ENCODE measurements at places on chromosomes 3 and 15.

DNA sequence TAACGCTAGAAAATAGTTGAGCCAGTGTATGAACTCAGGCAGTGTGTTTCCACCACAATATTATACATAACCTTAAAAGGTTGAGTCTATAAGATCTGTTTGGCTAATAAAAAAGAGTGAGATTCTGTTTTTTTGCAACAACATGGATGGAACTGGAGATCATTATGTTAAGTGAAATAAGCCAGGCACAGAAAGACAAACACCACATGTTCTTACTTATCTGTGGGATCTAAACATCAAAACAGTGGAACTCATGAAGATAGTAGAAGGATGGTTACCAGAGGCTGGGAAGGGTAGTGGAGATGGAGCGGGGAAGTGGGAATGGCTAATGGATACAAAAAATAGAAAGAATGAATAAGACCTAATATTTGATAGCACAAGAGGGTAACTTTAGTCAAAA, 150.7 kb downstream of the GABRG3 start:
- DNase-seq: no peak

DNA sequence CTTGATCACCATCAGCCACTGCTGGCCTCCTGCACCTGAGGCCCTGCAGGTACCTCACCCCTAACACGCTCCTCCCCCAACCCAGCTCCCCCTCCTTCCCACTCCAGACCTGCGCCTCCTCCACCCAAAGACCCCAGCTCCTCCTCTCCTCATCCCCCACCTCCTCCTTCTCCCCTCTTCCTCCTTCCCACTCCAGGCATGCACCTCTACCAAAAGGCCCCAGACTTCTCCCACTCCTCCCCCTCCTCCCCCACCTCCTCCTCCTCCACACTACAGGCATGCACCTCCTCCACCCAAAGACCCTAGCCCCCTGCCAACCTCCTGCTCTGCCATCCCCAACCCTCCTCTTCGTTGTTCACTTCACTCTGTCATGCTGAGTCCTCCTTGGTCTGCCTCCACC, 42.7 kb downstream of the CYP11A1 start:
- no peak for DNase-seq

- DNase-seq: no peak
Observed at GRCh38 chr15:86879250-86880229, 799.9 kb downstream of the AGBL1 start.

- no peak for DNase-seq
Observed at GRCh38 chr15:59322056-59322759, 50.5 kb downstream of the MYO1E start.

DNA sequence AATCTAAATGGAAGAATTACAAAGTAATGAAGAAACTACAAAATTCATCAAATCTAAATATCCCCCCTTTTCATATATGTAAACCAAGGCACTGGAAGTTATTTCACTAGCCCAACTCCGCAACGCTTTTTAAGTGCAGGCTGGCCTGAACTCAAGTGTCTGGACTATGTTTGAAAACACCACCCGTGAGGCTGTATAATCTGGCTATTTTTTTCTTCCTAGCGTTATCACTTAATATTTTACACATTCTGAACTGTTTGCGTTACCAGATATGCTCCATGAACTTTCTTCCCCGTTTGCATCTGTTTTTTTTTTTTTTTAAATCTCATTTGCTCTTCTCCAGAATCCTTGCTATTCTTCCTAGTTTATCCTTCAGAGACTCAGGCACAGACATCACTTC, 619.5 kb upstream of the CBLB start:
- DNase-seq: no peak

DNA sequence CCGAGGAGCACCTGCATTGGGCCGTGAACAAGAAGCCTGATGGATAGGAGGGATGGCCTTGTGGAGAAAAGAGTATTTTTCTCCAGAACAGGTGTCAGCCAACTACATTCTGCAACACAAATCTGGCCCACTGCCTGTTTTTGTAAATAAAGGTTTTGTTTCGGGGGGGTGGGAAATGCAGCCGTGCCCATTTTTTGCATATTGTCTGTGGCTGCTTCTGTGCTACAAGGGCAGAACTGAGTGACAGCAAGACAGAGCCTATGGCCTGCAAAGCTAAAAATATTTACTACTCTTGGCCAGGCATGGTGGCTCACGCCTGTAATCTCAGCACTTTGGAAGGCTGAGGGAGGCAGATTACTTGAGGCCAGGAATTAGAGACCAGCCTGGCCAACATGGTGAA, 95.9 kb upstream of the AKAP13 start:
- no peak for DNase-seq

- no peak for DNase-seq
Observed at GRCh38 chr15:101637516-101637915, 14.7 kb downstream of the TM2D3 start.

DNA sequence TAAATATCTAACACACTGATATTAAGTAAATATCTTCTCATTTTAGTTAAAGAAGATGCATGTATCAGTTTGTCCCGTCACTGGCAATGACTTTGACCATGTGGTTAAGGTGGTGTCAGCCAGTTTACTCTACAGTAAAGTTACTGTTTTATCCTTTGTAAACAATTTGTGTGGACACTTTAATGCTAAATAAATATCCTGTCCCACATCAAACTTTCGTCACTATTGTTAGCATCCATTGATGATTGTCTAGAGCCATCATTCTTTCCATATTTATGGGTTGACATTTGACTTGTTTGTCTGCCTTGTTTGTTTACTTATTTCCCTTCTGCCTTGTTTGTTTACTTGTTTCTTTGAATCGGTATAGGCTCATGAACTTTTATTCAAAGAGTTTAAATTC, 11.0 kb upstream of the GPD1L start:
- no peak for DNase-seq

GRCh38 chr15:69380726-69381105, 33.4 kb upstream of the KIF23 start:
- DNase-seq: no peak

- no peak for DNase-seq
Observed at GRCh38 chr15:69825941-69826818, 271.5 kb downstream of the TLE3 start.

DNA sequence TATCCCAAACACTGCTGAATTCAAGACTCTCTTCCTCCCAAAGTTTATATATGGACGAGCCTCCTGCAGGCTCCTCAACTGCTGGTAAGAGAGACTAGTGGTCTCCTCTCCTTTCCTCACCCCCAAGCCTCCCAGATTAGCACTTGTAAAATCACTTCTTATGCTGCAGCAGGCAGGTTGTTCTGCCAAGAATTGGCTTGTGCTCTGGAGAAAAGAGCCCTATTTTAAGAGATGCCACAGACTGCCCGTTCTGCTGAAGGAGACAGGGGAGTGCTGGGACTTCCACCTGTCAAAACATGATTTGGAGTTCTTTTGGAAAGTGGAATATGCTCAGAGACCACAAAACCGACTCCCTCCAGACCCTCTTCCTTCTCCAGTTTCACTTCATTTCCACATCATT, 230.9 kb upstream of the EIF1B start:
- DNase-seq: no peak

DNA sequence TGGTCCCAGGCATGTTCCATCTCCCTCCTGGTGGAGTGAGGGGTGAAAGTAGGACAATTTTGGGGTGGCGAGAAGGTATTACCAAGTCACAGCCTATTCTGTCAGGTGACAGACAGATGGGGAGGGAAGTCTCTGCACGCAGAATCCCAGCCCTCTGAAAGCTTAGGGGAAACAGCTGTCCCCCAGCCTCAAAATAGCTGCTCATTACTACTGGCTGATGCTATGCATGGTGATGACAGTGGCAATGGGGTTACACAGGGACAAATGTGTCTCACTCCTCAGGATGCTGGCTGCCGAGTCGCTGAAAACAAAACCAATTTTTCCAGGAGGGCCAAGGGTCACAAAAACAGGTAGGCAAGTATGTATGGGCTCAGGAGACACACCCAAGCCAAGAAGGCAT, 68.8 kb upstream of the OXTR start:
- no peak for DNase-seq

DNA sequence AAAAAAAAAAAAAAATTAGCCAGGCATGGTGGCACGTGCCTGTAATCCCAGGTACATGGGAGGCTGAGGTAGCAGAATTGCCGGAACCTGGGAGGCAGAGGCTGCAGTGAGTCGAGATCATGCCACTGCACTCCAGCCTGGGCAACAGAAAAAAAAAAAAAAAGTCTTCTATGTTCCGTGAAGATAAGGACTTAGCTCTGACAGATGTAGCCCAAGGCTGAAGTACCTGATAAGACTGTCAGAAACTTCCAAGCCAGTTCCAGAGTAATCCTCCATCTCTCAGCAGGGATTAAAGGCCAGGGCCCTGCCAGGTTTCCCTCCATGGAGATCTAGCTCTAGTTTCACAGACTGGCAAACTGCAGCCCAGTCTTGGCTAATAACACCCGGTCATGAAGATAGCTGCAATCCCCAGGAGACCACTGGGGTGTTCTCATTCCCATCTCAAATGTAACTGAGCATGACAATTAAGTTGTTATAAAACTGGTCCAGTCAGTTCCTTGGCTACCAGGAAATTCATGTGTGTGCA, 8.5 kb downstream of the CDCP1 start:
- DNase-seq: no peak

DNA sequence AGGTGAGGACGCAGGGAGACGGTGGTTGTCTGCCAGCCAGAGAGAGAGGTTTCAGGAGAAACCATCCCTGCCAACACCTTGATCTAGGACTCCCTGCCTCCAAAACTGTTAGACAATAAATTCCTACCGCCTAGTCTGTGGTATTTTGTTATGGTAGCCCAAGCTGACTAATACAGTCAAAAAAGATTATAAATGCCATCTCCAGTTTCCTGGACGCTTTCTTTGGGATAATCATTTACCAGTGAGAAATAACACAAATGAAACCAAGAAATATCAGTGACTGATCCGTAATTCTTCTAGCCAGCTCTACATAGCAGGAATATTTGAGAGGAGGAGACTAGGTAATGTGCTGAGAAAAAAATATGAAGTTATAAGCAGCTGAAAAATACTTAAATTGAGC, 707.8 kb upstream of the LMCD1 start:
- DNase-seq: no peak

DNA sequence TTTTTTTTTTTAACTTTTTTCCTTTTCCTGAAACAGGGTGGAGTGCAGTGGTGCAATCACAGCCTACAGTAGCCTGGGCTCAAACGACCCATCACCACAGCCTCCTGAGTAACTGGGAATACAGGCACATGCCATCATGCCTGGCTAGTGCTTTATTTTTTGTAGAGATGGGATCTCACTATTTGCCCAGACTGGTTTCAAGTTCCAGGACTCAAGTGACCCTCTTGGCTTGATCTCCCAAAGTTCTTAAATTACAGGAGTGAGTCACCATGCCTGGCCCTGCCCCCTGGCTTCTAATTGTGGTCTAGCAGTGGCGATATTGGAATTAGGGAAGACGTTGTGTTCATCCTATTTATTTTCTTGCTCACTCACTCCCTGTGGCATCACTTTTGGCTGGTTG, 1138.4 kb downstream of the SI start:
- no peak for DNase-seq

- no peak for DNase-seq
Observed at GRCh38 chr3:16801698-16802097, 83.1 kb upstream of the PLCL2 start.

DNA sequence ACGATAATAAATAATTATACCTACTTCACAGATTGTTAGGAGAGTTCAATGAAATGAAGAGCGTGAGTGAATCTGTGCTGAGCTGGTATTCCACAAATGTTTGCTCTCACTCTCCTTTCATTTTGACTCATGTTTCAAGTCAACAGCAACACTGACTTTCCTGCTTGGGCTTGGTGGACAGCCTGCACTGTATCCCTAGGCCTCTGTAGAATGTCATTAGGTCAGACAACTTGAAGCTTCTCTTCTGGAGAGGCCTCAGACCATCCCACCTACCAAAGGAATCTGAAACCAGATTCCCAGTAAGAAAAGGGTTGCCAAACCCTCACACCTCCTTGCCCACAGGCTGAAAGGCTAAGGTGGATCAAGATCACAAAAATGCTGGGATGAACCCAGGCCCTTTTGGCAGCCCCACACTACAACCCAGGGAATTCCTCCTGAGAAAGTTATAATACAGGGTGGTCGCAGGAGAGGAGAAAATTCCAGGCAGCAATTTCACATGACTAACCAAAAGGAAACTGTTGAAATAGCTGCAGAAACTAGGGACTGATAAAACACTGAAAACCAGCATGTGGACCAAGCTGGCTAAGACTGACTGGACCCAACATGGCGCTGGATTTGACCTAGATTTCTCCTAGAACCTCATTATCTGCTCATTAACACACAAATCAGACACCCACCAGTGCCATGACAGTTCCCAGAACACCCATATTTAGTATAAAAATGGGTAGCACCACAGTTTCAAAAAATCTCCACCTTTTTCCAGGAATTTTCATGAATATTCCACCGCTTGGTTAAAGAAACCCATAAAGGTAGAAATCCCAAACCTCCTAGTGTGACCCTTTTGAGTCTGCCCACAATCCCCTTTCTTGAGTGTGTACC, 57.0 kb upstream of the ZNF148 start:
- no peak for DNase-seq

GRCh38 chr3:150371741-150372254, 36.3 kb upstream of the TSC22D2 start:
- DNase-seq: no peak

DNA sequence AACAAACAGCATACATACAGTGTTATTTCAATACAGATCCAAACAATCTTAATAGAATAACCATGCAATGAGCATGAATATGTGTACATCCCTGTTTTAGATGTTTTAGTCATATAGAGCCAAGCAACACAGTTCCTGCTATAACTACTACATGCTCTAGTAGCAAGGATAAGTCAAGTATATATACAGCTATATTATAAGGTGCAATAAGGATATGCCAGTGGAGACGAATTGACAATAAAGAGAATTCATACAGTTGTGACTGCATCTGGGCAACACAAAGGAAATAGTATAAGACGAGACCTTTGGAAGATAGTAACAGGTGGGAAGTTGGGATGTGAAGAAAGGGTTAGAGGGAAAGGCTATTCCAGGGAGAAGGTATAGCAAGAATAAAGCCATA, 103.4 kb downstream of the TPRG1 start:
- no peak for DNase-seq

- no peak for DNase-seq
Observed at GRCh38 chr3:193710286-193711165, 117.5 kb downstream of the OPA1 start.

GRCh38 chr15:101451846-101452245, 37.7 kb downstream of the PCSK6 start:
- no peak for DNase-seq

DNA sequence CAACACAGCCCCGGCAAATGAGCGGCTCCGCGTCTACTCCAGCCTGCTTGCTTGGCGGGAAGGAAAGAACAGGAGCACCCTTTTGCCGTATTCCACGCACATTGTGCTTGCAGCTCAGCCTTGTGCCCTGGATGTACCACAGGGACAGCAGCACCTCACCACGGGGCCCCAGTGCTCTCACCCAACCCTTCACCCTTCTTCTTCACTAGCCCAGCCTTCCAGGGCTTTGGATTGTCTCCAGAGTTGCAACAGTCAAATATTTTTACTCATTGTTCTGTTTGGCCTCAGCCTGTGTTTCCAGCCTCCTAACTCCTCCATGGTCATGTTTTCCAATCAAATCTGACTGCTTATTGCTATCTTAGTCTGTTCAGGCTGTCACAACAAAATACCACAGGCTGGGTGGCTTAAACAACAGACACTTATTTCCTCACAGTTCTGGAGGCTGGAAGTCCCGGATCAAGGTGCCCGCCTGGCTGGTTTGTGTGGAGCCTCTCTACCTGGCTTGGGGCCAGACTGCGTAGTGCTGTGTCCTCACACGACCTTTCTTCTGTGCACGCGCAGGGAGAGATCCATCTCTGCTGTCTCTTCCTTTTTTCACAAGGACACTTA, 79.2 kb upstream of the ABHD17C start:
- DNase-seq: no peak
